Mammary epithelial cell (primary cell): ENCODE measurements at places on chromosomes 7 and 10. TPM values are rescaled to one million over a fixed set of nuclear protein-coding genes. Genes with fewer than 3 reads are reported as not detected.

DNA sequence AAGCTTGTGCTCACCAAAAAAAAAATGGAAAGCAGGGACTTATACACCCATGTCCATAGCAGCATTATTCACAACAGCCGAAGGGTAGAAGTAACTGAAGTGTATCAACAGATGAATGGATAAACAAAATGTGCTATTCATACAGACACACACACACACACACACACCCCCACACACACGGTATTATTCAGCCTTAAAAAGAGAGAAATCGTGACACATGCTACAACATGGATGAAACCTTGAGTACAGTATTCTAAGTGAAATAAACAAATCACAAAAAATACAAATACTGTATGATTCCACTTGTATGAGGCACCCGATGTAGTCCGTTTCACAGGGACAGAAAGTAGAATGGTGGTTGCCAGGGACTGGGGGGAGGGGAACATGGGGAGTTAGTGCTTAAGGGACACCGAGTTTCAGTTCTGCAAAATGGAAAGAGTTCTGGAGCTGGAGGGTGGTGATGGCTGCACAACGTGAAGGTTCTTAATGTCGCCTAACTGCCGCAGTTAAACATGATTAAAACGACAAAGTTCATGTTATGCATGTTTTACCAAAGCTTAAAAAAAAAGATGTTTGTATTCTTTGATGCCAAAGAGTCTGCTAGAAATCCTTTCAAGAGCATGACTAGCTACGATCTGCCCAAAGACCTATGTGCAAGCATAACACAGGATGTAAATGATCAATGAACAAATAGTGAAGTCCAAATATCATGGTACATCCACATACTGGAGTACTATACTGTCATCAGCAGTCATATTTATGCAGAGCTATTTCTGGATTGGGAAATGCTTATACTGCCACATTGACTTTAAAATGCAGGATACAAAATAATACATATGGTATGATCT is 7.2 kb downstream of the TNS3 start:
- no peak for DNase-seq

GRCh38 chr7:73557397-73558257 is at the start of gene BCL7B:
TSS of gene BCL7B (minus strand) at chr7:73557690. CDS start at chr7:73557578, 112 bp downstream.
- peak; percentile 66 for DNase-seq

DNA sequence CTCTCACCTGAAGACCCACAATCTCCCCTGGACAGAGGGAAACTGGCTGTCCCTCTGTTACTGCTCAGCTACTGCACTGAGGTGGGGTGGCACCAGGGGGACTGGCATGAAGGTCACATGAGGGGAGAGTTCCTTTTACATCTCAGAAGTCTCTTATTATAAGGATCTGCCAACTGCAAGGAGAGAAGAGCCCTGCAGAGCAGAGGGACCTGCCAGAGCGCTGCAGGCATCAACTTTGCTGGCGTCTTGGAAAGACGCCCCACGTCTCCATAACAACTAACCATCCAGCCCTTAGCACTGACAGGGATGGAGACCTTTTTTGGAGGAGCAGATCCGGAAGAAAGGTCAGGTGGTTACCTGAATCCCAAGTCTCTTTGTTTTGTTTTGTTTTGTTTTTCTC is 218.6 kb downstream of the KCNMA1 start:
- DNase-seq = no peak

DNA sequence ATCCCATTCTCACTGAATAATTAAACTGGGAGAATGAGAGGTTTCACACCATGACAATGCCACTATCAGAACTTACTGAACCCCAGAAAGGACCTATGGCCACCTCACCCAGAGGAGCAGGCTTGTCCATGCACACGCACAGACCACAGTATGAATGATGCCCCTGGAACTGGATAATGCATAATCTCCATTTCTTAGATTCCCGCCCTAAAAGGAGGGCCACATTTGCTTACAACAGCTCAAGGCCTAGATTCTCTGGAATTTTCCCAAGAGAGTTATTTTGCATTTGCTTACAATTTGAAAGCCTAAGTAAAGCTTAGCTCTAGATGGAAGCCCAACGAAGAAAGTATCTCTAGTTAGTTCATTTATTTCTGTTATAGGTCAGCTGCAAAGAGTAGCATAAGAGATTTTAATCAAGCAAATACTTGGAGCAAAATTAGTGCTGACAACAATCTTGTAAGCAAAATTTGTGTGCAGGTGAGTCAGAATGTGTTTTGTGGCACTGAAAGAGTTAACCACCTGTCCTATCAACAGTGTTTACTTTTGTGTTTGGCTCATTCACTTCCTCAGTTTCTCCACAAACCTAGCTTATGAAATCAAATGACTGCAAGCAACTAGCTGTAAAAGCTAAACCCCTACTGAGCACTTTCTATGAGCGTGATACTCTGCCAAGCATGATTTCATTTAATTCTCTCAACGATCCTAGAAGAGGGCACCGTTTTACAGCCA is 32.1 kb downstream of the ELMO1 start:
- no peak for DNase-seq

- no peak for DNase-seq
Measured at GRCh38 chr10:38730076-38730475, 635.9 kb downstream of the ZNF37A start.

DNA sequence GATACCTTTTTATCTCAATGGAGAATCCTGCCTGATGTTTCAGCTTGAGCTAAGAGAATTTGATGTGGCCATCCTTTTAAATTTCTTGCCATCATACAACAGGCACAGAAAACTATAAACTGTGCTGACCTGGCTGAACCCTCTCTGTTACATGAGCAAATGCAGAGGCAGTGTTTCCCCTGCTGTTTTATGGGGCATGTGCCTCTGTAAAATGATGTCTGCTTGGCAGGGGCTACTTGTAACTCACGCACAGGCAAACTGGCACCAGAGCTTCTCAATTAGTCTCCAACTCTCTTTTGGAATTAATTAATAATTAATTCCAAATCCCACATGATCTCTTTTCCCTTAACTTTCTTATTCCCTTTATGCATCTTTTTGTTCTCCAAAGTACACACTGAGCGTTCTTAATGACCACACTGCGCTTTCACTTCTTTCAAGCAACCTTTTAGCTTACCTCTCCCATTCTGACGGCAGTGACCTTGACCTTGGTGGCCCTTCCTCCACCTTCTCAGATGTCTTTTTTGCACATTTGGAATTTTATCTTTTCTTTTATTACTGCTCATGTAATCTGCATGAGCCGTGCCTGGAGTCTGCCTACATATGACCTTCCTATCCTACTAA is 334.0 kb downstream of the PLXNA4 start:
- no peak for DNase-seq

DNA sequence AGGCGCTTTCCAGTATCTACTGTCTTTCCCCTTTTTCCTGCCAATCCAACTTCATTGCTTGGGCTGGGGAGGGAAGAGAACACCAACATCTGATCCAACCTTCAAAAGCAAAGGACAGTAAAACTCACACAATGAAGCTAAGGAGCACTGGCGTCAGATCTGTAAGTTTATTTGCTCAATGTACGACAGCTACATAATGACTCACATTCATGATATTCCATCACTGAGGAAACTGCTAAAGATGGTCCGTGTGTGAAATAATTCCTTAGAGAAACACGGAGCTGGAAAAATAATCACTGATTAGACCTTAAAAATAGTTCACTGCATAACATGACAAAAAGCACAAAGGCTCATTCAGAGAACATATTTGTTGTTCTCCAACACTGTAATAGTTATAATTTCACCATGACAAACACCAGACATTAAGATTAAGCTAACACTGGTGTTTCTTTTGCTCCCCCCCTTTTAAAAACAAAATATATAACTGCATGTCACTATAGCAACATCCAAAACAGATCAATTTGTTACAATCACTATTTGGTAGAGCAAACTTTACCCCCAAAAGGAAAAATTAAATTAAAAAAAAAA is 24.3 kb downstream of the HSPB1 start:
- no peak for DNase-seq

- DNase-seq = no peak
Measured at GRCh38 chr7:95375591-95376257, 20.5 kb downstream of the PON3 start.

GRCh38 chr7:155228894-155229293 is 68.8 kb upstream of the INSIG1 start:
- no peak for DNase-seq

DNA sequence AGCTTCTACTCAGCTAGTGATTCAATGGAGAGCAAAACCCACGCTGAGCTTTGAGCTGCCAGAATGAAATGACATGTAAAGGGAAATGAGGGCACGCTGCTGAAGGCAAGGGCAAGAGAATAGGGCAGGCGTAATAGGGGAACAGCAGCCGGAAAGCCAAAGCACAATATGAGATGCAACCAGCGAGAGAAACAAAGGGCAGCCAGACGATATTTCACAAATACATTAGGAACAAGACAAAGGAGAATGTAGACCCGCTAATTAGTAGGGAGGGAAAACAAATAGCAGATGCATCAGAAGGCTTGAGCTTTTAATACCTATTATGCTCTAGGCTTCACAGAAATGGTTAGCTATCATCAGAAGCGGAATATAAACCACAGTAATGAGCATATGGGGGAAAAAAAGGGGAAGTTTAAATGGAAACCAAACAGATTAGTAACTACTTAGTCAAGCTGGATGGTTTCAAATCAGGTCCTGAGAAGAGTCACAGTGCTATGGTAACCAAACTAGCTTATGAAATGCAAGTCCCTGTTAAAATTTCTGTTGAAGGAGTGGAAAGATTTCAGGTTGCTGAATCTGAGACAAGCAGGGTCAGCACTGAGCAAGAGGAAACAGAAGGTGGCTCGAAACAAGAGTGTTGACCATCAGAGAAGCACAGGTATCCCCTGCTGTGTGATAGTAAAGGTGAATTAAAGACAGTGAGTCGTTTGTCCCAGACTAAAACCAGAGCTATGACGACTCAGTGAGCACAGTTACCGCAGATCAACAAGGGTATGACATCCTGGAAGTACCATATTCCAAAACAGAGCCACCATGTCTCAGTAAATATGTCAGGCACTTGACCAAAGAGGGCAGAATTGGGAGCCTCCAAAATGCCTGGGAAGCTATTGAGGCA is 496.9 kb upstream of the CELF2 start:
- DNase-seq = no peak

- no peak for DNase-seq
Measured at GRCh38 chr10:8033812-8034465, 20.5 kb upstream of the GATA3 start.

GRCh38 chr10:112115781-112116385 is 67.7 kb downstream of the GPAM start:
- peak; percentile 7 for DNase-seq

GRCh38 chr7:21912305-21912704 is 33.4 kb downstream of the CDCA7L start:
- DNase-seq = no peak

DNA sequence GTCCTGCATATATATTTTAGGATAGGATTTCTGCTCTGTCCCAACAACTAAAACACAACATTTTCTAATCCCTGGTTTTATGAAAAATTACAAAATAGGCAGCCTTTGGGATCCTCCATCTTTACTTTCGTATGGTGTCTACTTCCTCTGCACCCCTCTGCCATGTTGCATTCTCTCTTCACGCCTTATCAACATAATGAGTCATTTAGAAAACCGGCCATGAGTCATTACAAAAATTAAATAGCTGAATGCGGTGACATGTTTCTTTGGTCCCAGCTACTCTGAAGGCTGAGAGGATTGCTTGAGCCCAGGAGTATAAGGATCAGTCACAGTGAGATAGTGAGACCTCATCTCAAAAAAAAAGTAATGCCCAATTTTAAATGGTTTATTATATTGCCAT is 148.1 kb upstream of the CELF2 start:
- no peak for DNase-seq

- DNase-seq = no peak
Measured at GRCh38 chr7:155285423-155285822, 12.3 kb upstream of the INSIG1 start.

GRCh38 chr7:140881507-140882228 is 43.1 kb downstream of the BRAF start:
- DNase-seq = no peak

GRCh38 chr7:387132-388022 is 97.4 kb downstream of the FOXL3 start:
- no peak for DNase-seq

DNA sequence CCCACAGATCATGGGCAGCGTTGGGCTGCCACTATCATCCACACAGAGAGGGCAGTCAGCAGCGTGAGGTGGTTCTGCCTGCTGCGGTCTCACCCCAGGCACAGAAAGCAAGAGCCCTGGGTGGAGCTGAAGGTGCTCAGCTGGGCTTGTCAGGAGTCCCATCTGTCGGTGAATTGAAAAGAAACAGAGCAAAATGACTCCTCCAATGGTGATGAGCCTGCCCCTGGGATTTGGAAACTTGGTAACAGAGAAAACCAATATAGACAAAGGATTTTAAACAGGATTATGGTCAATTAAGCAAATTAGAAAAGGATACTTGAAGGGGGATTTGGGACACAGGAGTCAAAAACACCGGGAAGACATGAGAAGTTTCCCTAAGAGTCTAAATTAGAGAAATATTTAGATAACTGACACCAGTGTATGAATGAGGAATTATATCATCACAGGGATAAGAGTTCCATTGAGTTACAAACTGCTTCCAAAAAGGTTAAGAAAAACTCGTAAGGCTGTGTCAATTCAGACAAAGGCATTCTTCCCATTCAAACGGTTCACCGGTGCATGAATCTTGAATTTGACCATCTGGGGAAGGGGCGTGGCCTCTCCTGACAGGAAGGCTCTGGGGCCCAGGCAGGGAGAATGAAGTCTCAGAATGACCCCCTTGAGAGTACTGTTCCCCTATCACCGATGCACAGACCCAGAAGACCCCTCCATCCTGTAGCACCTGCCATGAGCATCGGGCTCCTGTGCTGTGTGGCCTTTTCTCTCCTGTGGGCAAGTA is 70.0 kb upstream of the PRSS58 start:
- DNase-seq = no peak

GRCh38 chr10:774661-775244 is 85.3 kb upstream of the DIP2C start:
- DNase-seq = no peak

DNA sequence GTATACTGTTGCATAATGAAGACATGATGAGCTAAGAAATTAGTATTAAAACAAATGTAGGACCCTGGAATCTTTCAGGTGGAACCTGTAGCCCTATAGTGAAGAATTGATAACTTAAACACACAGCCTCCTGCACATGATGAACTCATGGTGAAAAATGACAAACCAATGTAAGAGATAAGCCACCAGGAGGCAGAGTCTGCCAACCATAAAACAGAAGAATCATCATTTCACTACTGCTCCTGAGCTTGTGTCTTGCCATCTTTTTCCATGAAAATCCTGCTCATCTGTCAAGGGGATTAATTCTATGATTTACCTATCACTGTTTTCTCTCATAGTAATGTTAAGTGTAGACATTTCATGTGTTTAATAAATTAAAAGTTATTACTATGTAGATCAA is 363.9 kb downstream of the MALRD1 start:
- peak; percentile 19 for DNase-seq

- DNase-seq = no peak
Measured at GRCh38 chr7:40058636-40059035, 75.8 kb downstream of the MPLKIP start.

- DNase-seq = no peak
Measured at GRCh38 chr10:51729822-51730555, 30.6 kb upstream of the CSTF2T start.

Gene CUZD1
- 0.66 TPM for polyA plus RNA-seq

Gene SCART1
- 0.67 TPM for polyA plus RNA-seq

Gene PLEKHS1
- not detected for polyA plus RNA-seq

Gene C7orf33
- polyA plus RNA-seq = not detected

Gene EXOC4
- polyA plus RNA-seq = 51.5 TPM

Gene VENTX
- not detected for polyA plus RNA-seq

Gene SKIDA1
- 0.16 TPM for polyA plus RNA-seq

Gene CALCR
- not detected for polyA plus RNA-seq

Gene NEUROD6
- not detected for polyA plus RNA-seq

Gene ANKRD30A
- polyA plus RNA-seq = not detected

Gene GIMAP6
- polyA plus RNA-seq = not detected
